NCI-H1092 (cell line): ENCODE measurements at places on chromosomes 2 and 18.

- no peak for DNase-seq
Measured at GRCh38 chr2:214593727-214594126, 182.9 kb downstream of the VWC2L start.

- DNase-seq, result no peak
Measured at GRCh38 chr2:152078662-152079061, 20.2 kb downstream of the CACNB4 start.

DNA sequence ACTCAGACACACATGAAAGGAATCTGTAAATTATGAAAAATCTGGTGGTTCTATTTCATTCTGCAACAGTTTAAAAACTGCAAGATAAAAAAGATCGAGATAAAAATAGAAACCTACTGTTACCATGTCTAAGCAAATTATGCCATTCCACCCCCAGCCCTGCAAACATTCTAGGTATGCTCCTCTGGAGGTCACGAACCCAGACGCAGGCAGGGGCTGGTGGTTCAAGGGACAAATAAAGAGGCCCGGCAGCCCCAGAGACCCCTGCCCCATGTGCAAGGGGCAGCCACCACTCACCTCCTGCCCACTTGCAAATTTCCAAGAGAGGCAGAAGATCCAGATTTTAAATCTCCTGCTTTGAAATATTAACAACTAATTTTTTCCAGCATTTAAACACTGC, 210.5 kb downstream of the ANAPC1 start:
- no peak for DNase-seq

- no peak for DNase-seq
Measured at GRCh38 chr2:128467321-128467969, 148.8 kb upstream of the HS6ST1 start.

- no peak for DNase-seq
Measured at GRCh38 chr2:174120346-174120745, 128.0 kb downstream of the OLA1 start.

GRCh38 chr2:138502255-138503086, 901 bp downstream of the SPOPL start:
- DNase-seq, result no peak

DNA sequence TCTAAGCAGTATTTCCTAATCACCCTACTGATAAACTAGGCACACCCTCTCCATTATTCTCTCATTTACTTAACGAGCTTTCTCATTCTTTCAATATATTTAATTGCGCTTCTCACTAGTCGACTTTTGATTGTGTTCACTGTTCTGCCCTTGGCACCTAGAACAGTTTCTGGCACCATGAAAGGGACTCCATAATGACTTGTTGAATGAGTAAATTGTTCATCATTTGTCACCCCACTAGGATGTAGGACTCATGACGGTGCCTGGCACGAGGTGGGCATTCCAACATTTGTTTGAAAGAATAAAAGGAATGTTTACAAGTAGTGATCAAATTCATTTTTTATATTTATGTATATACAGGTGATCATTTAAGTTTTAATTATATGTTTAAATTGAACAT, 123.7 kb downstream of the DIS3L2 start:
- no peak for DNase-seq

GRCh38 chr2:180732337-180732736, 248.1 kb upstream of the UBE2E3 start:
- DNase-seq, result no peak

DNA sequence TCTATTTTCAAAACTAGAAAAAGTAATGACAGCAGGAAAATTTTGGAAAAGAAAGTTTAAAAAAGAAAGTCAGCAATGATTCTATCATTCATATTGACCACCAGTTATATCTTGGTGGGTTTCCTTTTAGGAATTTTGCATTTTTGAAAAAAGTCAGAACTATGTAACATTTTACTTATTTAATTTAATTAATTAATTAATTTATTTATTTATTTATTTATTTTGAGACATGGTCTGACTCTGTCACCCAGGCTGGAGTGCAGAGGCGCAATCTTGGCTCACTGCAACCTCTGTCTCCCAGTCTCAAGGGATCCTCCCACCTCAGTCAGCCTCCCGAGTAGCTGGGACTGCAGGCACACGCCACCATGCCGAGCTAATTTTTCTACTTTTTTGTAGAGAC, 149.9 kb upstream of the ACAA2 start:
- no peak for DNase-seq

- no peak for DNase-seq
Measured at GRCh38 chr2:195407783-195408182, 249.2 kb upstream of the SLC39A10 start.

- no peak for DNase-seq
Measured at GRCh38 chr2:152550386-152550785, 166.9 kb downstream of the PRPF40A start.

- no peak for DNase-seq
Measured at GRCh38 chr2:239035361-239035814, 187.5 kb downstream of the TWIST2 start.

DNA sequence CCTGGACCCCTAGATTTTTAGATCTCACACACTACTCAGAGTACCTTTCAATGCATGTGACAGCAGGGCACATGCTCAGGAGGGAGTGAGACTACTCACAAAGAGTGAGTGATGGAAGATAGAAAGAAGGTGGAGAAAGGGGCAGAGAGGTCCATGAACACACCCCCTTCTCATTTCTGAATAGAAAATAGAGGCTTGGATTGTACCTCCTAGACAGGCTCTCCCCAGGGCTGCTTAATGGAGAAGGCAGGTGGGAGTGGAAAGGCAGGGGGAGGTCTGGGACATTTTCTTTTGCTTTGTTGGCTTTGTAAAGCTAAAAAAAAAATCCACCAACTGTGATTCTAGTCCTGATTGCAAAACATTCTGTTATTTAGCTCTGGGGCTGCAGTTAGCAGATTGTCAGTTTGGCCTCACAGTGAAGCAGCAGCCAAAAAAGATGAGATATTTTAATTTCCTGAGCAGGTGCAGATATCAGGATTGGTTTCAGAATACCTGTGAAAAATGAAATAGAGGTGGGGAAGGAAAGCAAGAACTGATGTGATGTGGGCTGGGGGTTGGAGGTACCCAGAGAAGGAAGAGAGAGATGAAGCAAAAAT, 119.3 kb upstream of the GYPC start:
- DNase-seq, result no peak

DNA sequence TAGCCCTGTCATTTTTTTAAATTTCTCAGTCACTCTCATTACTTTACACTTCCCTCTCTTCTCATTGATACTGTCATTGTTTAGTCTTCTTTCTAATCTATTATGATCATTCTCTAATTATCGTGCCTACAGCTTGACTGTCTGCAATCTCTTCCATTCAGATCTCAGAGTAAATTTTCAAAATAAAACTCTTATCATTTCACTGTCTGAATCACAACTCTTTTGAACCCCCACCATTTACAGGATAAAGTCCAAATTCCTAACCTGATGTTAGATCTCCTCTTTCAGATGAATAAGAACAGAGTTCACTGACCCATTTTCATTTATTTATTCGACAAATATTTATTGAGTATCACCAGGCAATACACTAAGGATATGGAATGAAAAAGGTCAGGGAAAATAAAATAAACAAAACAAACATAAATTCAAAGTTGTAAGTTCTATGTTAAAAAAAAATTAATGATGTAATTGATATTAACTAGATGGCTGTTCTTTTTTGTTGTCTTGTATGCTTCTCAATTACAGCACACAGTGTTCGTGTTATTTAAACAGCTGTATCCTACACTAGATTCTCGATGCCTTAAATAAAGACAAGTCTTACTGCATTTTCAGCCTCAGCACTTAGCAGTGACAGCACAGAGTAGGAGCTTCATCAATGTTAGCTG, 631.0 kb downstream of the IRS1 start:
- no peak for DNase-seq

DNA sequence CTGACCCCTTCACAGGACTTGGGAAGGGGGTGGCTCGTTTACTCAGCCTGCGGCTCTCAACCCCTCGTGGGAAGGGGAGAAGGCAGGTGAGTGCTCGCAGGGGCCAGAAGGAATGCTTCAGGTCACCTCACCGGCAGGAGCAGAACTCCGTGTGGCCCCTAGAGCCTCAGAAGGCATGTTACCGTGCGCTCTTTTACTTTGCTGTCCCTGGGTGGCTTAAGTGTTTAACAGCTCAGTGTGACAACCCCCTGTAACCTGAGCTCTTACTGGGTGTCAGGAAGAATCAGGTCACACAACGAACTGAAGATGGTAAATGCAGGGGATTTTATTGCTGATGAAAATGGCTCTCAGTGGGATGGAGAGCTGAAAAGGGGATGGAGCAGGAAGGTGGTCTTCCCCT, 1235.4 kb downstream of the LRP1B start:
- no peak for DNase-seq

DNA sequence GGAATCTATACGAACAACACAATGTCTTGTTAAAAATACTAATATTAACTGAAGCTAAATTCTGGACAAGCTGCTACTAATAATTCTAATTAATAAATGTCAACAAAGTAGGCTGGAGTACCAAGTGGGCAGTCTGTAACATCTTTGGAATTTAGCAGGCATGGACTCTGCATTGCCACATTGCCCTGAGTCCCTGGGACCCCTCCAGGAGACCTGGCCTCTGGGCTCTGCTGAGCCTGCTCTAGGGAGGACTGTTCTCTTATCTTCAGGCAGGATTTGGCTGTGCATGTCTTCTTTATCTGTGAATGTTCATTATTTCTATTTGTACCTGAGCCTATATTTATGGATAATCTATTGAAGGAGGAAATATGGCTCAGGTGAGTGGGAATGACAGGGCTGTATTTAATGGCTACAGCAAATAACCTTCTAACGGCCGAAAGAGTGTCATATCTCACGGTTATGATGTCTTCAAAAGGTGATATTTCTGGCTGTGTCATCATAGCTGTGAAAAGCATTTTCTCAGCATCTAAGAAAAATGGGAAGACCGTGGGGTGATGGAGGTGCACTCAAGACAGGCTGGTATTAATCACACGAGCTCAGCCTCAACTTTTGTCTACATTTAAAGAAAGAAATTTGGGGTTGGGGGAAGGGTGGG, 28.6 kb upstream of the SETBP1 start:
- no peak for DNase-seq
